ENCODE measurements at places on chromosomes 2 and 18.

DNA sequence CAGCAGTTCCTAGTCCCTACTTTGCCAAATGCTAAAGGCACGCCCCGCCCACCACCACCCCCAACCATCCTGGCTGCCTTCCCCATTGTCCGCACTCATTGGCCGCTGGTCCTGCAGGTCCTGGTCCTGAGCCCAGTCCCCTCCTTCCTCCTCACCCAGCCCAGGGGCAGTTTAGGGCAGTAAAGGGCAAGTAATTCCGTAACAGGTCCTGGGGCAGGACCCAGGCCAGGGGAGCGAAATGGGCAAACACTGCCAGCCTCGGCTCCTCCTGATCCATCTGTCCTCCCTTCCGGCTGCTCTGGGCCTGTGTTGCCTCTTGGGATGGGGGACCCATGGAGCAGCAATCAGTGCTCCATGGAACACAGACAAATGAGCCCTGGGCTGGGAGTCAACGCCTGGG is 6.1 kb downstream of the ADCY3 start:
- no peaks in the 10 kb centered on the region for H3K27me3 ChIP-seq
- H3K4me1 ChIP-seq: peaks cover 20% of the 10 kb centered on the region
- H3K4me3 ChIP-seq: no peak overlapping the region
- H3K27ac ChIP-seq: no peak overlapping the region
- H3K36me3 ChIP-seq: peaks cover 24% of the 10 kb centered on the region
- no peak for DNase-seq

DNA sequence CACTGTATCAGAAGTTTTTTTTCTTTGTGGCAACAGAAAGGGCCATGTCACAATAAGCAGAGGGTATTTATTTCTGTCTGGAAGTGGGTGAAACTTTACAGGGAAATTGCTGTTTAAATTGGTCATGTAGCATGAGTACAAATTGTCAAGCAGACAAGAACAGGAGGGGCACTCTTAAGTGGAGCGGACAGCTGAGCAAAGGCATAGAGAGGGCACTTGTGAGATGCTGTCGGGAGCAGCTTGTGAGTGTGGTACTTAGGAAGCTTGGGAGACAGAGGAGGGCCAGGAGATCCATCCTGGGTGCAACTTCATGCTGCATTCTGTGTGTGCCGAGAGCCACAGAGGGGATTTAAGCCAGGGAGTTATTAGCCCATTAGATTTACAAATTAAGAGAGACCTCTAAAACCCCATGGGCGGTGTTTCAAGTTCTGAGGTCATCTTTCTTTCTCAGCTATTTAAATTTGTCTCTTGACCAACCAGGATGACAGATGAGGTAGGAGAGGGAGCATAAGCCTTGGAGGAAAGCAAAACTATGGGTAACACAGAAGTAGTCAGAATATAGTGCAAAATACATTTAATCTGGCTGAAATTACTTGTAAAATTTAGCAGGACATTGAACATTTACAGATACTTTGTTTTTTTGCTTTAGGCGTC is 30.4 kb downstream of the INPP4A start:
- H3K27ac ChIP-seq: peak overlapping the region; percentile 19
- peak overlapping the region; percentile 43 for H3K4me3 ChIP-seq
- H3K36me3 ChIP-seq: peaks cover 22% of the 10 kb centered on the region
- no peaks in the 10 kb centered on the region for H3K27me3 ChIP-seq
- no peak for DNase-seq

DNA sequence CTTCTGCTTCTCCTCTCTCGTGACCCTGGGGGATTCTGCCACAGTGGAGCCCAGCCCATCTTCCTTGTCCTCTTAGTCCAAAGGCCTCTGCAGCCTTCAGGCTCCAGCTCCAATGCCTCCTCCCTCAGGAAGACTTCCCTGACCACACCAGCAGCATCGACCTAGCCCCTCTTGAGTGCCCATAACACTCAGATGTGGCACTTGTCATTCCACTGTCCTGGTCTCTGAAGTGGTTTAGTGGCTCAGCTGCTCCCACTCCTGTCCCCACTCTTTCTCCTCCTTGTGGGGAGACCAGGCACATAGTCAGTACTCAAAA is 97.5 kb downstream of the STPG4 start:
- peak overlapping the region; percentile 35 for H3K27ac ChIP-seq
- peaks cover 31% of the 10 kb centered on the region for H3K36me3 ChIP-seq
- H3K27me3 ChIP-seq: no peaks in the 10 kb centered on the region
- H3K4me3 ChIP-seq: no peak overlapping the region

DNA sequence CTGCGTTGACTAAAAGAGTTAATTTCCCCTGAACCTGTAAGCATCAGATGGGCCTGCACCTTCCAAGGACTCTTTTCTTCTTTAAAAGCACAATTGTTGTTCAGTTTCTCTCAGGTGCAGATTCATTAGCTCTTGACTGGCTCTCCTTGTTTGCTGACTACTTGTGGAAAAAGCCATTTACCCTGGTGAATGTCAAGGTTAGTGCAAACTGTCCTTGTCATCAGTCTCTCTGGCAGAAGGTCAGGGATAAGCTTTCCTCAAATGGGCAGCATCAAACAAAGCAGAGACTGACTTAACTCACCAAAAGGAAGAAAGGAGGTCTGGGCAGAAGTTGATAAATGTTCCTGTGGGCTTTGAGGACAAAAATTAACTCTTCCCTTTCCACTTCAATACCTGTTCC is 922.7 kb downstream of the BCL11A start:
- no peaks in the 10 kb centered on the region for H3K27me3 ChIP-seq
- no peak overlapping the region for H3K4me3 ChIP-seq
- H3K36me3 ChIP-seq: no peaks in the 10 kb centered on the region
- no peak overlapping the region for H3K27ac ChIP-seq
- no peaks in the 10 kb centered on the region for H3K4me1 ChIP-seq
- DNase-seq: no peak

- no peaks in the 10 kb centered on the region for H3K27me3 ChIP-seq
- no peaks in the 10 kb centered on the region for H3K4me1 ChIP-seq
- no peak overlapping the region for H3K27ac ChIP-seq
- H3K36me3 ChIP-seq: no peaks in the 10 kb centered on the region
- H3K4me3 ChIP-seq: no peak overlapping the region
Measured at GRCh38 chr2:126383800-126384199, 272.2 kb upstream of the GYPC start.

DNA sequence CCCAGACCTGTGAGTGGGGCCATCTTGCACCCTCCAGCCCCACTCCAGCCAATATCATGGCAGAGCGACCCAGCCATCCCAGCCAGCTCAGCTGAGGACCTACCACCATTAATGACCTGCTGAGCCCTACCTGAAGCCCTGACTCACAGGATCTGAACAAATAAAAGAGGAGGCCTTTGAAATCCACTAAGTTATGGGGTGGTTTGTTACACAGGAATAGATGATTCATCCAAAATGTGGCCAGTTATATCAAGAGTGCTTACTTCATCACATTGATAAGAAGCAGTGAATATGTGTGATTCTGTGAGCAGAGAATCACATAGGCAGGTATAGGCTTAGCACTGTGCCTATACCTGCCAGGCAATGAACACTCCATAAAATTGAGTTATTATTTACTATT is 34.7 kb upstream of the FAM124B start:
- no peak overlapping the region for H3K4me3 ChIP-seq
- H3K4me1 ChIP-seq: peaks cover 7% of the 10 kb centered on the region
- no peak for DNase-seq
- H3K36me3 ChIP-seq: no peaks in the 10 kb centered on the region
- peaks cover 31% of the 10 kb centered on the region for H3K27me3 ChIP-seq

DNA sequence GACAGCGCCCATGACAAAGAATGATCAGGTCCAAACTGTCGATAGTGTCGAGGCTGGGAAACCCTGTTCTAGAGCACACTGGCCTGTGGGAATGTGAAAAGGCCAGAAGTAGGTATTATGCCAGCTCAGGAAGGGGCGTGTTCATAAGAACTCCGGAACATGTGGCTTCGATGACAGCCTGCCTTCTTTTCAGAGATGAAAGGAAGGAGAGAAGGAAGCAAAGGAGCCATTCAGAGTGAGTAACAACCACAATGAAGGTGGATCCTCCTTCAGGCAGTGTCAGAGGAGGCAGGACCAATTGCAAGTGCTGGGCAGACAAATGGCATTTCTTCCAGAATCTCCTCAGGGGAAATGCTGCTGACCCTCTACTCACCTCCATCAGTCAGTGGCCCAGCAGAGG is 58.5 kb downstream of the NCKAP5 start:
- H3K4me3 ChIP-seq: no peak overlapping the region
- no peaks in the 10 kb centered on the region for H3K36me3 ChIP-seq
- no peak for DNase-seq
- H3K27ac ChIP-seq: no peak overlapping the region

- H3K4me1 ChIP-seq: no peaks in the 10 kb centered on the region
- no peaks in the 10 kb centered on the region for H3K27me3 ChIP-seq
- H3K27ac ChIP-seq: no peak overlapping the region
- DNase-seq: no peak
- no peak overlapping the region for H3K4me3 ChIP-seq
Measured at GRCh38 chr18:72086421-72086820, 457.7 kb downstream of the CBLN2 start.

GRCh38 chr2:191328150-191328809 is 83.1 kb downstream of the MYO1B start:
- no peaks in the 10 kb centered on the region for H3K4me1 ChIP-seq
- H3K27me3 ChIP-seq: peaks cover 2% of the 10 kb centered on the region
- H3K36me3 ChIP-seq: peaks cover 9% of the 10 kb centered on the region
- H3K4me3 ChIP-seq: no peak overlapping the region
- DNase-seq: no peak
- no peak overlapping the region for H3K27ac ChIP-seq

- H3K4me3 ChIP-seq: no peak overlapping the region
- no peaks in the 10 kb centered on the region for H3K36me3 ChIP-seq
- H3K27ac ChIP-seq: no peak overlapping the region
Measured at GRCh38 chr2:112887964-112888749, 22.8 kb upstream of the IL37 start.

- H3K4me3 ChIP-seq: no peak overlapping the region
- H3K4me1 ChIP-seq: no peaks in the 10 kb centered on the region
- H3K27ac ChIP-seq: no peak overlapping the region
- H3K27me3 ChIP-seq: no peaks in the 10 kb centered on the region
Measured at GRCh38 chr2:157644776-157645175, 16.1 kb upstream of the ACVR1C start.

GRCh38 chr2:66434679-66435548 is at the start of gene MEIS1:
Gene MEIS1 (plus strand): TSS chr2:66435125. CDS start chr2:66435857, 732 bp downstream.
- H3K27ac ChIP-seq: peak within 1 kb of the TSS; percentile 40
- peak; percentile 14 for DNase-seq
- peaks cover 91% of the 10 kb centered on the region for H3K27me3 ChIP-seq

DNA sequence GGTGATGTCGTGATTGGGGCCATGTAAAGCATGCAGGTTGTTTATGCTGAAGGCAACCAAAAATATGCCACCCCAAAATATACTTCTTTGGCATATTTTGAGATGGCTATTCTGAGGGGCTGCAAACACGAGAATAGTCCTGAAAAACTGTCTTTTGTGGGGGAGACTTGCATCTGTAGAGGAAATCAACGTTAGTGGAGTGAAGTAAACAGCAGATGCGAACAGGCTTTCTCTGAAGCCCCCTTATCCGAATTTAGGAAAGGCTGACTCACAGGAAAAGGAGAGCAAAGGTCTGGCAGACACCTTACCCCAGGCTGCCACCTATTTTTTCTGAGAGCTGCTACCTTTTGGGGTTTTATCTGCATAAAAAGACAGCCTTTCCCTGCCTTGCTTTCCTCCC is 44.6 kb upstream of the MSH6 start:
- no peak overlapping the region for H3K27ac ChIP-seq
- H3K4me1 ChIP-seq: no peaks in the 10 kb centered on the region
- DNase-seq: no peak
- no peaks in the 10 kb centered on the region for H3K36me3 ChIP-seq

- no peak for DNase-seq
- H3K36me3 ChIP-seq: no peaks in the 10 kb centered on the region
- no peak overlapping the region for H3K4me3 ChIP-seq
- H3K4me1 ChIP-seq: no peaks in the 10 kb centered on the region
- no peak overlapping the region for H3K27ac ChIP-seq
Measured at GRCh38 chr2:186256540-186256939, 229.5 kb upstream of the ZC3H15 start.

GRCh38 chr2:33168922-33169321 is 222.2 kb downstream of the LTBP1 start:
- DNase-seq: no peak
- no peak overlapping the region for H3K4me3 ChIP-seq
- H3K27ac ChIP-seq: no peak overlapping the region
- no peaks in the 10 kb centered on the region for H3K27me3 ChIP-seq

DNA sequence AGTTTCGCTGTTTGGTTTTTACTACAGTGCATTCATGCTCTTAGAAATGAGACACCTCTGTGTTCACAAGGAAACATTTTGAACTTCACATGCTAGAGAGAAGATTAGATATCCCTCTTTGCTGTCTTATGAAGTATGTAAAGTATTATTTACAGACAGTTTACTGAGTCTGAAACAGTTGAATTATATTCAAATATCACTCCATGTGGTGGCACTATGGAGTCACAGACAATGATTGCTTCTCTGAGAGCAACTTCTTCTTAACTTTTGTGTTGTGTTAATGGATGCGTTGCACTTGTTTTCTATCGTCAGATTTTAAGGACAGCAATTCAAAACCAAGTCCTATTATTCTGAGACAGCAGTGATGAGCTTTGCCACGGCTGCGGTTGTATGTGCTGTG is 823.6 kb downstream of the GALR1 start:
- H3K27ac ChIP-seq: no peak overlapping the region
- H3K4me3 ChIP-seq: no peak overlapping the region
- no peaks in the 10 kb centered on the region for H3K4me1 ChIP-seq

DNA sequence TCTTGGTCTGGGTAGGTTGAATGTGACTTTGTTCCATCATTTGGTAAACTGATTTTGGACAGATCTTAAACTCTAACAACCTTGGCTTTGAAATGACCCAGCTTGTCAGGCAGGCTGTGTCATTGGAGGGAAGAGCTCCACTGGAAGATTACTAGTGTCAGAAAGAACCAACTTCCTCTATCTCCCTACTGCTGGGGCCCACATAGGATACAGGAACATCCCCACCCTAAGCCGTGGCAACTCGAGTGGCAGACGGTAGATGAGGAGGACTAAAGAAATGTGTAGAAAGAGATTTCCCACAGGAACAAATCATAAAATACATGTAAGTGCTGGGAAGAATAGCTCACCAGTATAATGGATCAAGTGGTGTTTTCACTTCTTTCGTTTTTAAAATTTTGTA is 4.3 kb upstream of the G6PC2 start:
- DNase-seq: no peak
- H3K27me3 ChIP-seq: peaks cover 35% of the 10 kb centered on the region
- no peaks in the 10 kb centered on the region for H3K4me1 ChIP-seq
- H3K27ac ChIP-seq: no peak overlapping the region
- no peaks in the 10 kb centered on the region for H3K36me3 ChIP-seq

DNA sequence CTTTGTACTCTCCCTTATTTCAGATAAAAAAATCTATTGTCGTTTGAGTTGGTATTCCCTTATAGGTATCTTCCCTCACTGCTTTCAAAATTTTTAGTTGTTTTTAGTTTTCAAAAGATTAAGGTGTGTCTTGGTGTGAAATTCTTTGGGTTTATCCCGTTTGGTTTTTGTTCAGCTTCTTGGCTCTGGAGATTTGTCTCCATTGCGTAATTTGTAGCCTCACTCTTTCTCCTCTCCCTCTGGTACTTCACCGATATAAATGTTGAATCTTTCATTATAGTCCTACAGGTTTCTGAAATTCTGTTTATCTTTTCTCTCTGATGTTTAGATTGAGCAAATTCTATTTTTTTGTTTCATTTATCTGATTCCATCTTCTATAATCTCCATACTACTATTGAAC is 113.8 kb upstream of the HS6ST1 start:
- no peaks in the 10 kb centered on the region for H3K36me3 ChIP-seq
- no peaks in the 10 kb centered on the region for H3K4me1 ChIP-seq
- H3K27ac ChIP-seq: no peak overlapping the region
- no peak overlapping the region for H3K4me3 ChIP-seq
- peaks cover 16% of the 10 kb centered on the region for H3K27me3 ChIP-seq

GRCh38 chr2:135473567-135473966 is 57.5 kb downstream of the ZRANB3 start:
- no peak overlapping the region for H3K4me3 ChIP-seq
- H3K4me1 ChIP-seq: peaks cover 6% of the 10 kb centered on the region
- H3K27ac ChIP-seq: no peak overlapping the region
- no peaks in the 10 kb centered on the region for H3K36me3 ChIP-seq

Measured in activated T-helper 1 cell treated with anti-CD3 and anti-CD28 coated beads, Interleukin-12 subunit alpha, Interleukin-12 subunit beta, Interleukin-2, Interleukin-4 antibody, amounts not matched to agents 30 ng/mL and 10 ng/mL and 1 ng/mL, durations not matched to agents 14 hours and 24 hours and 36 hours (primary cell).